NCI-H2227 treated with DMSO at 0.1 percent for 48 hours (cell line): ENCODE measurements at places on chromosomes 4 and X.

- no peak for DNase-seq
Observed at GRCh38 chr4:168882650-168883233, 127.3 kb downstream of the CBR4 start.

- DNase-seq = peak; percentile 40
Observed at GRCh38 chr4:182449186-182449929, 206.2 kb downstream of the TENM3 start.

- no peak for DNase-seq
Observed at GRCh38 chr4:144674711-144675110, 28.8 kb downstream of the HHIP start.

DNA sequence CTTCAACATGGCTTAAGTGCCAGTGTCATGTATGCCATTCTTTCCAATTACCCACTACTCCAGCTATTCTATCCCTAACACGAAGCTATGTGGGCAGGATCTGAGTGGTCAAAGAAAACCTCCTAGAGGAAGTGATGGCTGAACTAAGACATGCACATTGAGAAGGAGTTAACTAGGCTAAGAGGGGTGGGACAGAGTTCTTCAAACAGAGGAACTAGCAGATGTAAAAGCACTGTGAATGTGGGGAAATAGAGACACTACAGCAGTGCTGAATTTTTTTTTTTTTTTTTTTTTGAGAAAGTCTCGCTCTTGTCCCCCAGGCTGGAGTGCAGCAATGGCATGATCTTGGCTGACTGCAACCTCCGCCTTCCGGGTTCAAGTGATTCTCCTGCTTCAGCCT, 6.2 kb downstream of the JCHAIN start:
- no peak for DNase-seq

GRCh38 chr4:115287426-115287825, 174.0 kb upstream of the NDST4 start:
- no peak for DNase-seq

DNA sequence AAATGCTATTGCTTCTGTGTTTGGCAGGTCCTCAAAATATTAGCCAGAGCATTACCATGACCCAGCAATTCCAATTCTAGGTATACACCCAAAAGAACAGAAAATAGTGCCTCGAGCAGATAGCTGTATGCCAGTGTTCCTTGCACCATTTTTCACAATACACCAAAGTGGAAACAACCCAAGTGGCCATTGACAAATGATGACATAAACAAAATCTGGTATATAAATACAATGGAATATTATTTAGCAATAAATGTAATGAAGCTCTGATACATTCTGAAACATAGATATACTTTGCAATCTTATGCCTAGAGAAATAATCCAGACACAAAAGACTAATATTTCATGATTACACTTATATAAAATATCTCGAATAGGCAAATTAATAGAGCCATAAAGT, 451.8 kb upstream of the PCDH7 start:
- DNase-seq = no peak

DNA sequence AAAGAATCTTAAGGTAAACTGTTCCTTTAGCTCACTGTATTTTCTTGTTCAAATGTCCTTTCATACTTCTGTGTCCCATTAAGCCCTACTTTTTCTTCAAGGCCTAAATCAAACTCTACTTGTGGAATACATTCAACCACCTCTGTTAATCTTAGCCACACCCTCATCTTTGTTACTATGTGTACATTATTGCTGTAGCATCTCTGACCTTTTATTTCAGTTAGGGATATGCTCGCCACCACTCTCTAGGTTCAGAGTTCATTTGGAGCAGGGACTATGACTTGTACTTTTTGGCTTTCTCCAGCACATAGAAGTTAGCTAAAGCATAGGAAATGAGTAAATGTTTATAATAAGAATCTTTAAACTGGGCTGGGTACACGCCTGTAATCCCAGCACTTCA, 6.8 kb upstream of the PNPLA4 start:
- no peak for DNase-seq

GRCh38 chr4:180953572-180953971, 1289.6 kb upstream of the TENM3 start:
- no peak for DNase-seq

DNA sequence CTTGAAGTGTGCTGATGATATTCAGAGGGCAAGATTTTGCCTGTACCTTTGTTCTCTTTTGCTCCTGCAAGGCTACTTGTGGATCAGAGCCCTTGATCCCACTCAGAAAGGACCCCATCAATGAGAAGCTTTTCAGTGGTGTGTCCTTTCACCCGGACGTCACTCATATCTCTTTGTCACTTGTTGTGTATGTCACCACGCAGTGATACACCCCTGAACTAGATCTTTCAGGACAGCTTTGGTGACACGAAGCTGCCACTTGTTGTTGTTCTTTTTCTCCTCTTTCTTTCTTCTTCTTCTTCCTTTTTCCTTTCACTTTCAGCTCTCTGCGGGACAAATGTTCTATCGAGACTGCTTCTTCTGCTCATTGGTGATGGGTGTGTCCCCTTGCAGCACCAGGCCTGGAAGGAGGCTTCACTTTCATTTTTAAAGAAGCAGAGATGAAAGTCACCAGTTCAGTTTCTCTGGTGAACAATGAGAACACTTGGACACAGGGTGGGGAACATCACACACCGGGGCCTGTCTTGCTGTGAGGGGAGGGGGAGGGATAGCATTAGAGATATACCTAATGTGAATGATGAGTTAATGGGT, 83.6 kb downstream of the NBDY start:
- no peak for DNase-seq

DNA sequence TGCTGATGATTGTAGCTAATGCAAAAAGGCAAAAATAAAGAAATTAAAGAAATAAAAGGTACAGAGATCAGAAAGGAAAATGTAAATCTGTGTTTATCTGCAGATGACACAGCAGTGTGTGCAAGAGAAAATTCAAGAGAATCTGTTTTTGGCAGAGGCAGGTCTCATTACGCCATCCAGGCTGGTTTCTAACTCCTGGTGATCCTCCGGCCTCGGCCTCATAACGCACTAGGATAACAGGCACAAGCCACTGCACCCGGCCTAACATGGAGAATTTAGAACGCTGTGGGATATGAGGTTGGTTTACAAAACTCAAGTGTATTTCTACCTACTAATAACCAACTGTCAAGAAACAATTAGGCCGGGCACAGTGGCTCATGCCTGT, 29.4 kb downstream of the CTBP1 start:
- no peak for DNase-seq

GRCh38 chrX:40022421-40022820, 75.3 kb downstream of the BCOR start:
- no peak for DNase-seq

DNA sequence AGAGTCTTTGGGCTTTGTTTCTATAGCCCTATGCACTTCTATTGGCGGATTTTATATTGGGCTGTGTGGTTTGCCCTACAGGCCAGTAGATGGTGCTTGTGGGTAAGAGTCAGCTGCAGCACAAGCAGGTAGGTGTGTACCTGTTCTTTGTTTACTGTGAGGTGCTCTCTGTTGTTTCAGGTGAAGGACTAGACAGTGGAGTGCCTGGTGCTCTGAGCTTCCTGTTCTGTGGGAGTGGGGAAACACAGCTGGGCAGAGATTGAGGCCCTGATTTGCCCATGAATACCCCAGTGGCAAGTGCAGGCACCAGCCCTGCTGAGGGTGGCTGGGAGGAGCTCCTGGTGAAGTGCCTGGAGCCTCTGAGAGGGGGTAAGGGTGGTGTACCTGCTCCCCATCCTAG, 26.3 kb upstream of the UCP1 start:
- DNase-seq = no peak

GRCh38 chr4:55348466-55348865, 2.4 kb downstream of the SRD5A3 start:
- no peak for DNase-seq

- no peak for DNase-seq
Observed at GRCh38 chr4:126742048-126742447, 890.7 kb upstream of the INTU start.

GRCh38 chr4:114137984-114138383, 158.5 kb upstream of the ARSJ start:
- DNase-seq = no peak

GRCh38 chrX:1322393-1322792, 14.2 kb upstream of the IL3RA start:
- DNase-seq = no peak

GRCh38 chr4:86152454-86152853, 207.4 kb downstream of the MAPK10 start:
- DNase-seq = no peak

DNA sequence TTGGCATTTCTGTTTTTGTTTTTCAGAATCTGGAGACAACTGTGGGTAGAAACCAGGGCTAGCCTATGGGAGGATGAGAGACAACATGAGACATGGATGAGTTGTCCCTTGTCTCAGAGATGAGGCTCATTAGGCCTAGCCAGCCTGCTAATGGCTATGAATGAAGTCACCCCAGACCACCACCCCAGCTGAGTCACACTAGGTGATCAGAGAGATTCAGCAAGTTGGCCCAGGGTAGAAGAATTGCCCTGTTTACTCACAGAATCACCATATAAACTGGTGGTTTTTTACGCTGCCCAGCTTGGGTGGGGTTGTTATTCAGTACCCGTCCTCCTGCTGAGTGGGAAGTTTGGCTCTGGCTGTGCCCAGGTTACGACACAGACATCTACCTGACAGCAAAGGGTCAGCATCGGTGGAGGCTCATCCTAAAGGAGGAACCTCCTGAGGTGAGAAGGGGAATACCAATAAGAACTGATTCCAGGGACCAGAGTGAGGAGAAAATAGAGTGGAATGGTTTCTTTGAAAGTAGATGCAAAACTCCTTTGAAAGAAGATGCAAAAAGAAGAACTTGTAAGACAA, 17.2 kb upstream of the ARSJ start:
- DNase-seq = no peak

- no peak for DNase-seq
Observed at GRCh38 chr4:125719987-125720386, 405.2 kb downstream of the FAT4 start.

- no peak for DNase-seq
Observed at GRCh38 chr4:158914218-158914617, 145.4 kb downstream of the FNIP2 start.

DNA sequence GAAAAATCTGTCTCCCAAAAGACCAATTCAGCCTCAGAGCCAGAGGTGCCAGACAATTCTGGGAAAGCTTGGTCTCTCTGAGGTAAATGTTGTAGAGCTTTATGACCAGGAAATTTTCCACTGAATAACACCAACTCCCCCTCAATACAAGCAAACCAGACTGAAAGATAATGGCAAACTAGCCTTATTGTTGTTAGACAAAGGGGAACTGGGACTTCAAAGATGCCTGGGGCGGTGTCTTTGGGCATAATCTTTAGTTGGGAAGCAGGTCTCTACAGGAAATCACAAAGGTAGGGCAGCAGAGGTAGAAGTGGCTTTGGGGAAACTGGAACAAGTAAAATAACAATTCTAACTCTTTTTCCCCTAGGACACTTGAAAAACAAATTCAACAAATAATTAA, 12.0 kb downstream of the COL4A6 start:
- no peak for DNase-seq
